ENCODE measurements at places on chromosomes 4 and X.

GRCh38 chrX:18210470-18210869 is 10.2 kb downstream of the BEND2 start:
- peak; percentile 7 for DNase-seq

DNA sequence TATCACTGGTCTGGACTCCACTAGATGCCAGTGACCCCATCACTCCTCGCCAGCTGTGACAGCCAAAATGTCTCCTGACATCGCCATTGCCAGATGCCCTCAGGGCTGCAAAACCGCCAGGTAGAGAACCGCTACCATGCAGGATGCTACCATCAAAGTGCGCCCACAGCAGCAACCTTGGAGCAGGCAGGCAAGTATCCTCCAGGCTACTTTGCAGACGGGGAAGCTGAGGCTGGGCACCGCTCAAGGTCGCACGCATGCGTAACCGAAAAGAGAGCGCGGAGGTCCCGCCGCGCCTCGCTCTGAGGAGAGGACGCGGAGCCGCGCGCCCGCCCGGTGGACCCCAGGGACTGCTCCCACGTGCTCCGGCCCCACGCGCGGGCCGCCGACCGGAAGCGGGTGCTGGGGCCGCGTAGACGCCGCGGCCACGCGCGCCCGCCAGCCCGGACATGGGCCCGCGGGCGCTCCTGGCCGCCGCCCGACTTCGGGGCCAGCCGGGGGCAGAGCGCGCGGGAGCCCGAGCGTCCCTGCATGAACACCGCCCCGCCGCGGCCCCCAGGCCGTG is at the start of gene STS:
Gene STS (plus strand): TSS at position 300 of the 565 bp plus-strand sequence. CDS start 105,488 bp downstream, outside the sequence.
- DNase-seq, result peak; percentile 54

- peak; percentile 43 for DNase-seq
Observed at GRCh38 chr4:158170691-158171561, 1.9 kb downstream of the GASK1B start.

- DNase-seq, result no peak
Observed at GRCh38 chr4:141247430-141247780, 26.7 kb downstream of the ZNF330 start.

DNA sequence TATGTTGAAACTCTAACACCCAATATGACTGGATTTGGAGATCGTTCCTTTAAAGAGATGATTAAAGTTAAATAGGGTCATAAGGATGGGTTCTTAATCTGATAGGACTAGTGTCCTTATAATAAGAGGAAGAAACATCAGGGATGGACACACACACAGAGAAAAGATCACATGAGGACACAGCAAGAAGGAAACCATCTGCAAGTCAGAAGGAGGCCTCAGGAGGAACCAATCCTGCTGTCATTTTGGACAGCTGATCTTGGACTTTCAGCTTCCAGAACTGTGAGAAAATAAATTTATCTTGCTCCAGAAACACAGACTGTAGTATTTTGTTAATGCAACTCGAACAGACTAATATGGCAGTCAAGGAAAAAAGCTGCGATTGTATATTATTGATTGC is 631.5 kb downstream of the PCDH7 start:
- no peak for DNase-seq

DNA sequence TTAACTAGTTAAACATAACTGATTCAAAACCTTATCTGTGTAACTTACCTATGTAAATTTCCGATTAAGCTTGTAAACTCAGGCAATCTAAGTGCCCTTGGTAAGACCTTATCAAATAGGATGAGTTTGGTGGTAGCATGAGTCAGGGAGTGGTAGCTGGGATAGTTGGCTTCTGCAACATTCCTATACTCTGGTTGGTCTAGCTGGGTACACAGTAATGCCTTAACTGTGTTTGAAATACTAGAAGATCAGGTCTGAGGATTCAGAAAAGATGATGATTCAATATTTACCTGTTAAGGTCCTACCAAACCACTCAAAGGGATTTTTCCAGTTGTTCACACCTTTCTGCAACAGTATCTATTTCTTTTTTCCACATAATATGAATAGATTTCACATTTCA is 5.3 kb downstream of the YIPF7 start:
- DNase-seq, result no peak

- DNase-seq, result no peak
Observed at GRCh38 chrX:122119361-122119760, 1064.7 kb upstream of the GRIA3 start.

DNA sequence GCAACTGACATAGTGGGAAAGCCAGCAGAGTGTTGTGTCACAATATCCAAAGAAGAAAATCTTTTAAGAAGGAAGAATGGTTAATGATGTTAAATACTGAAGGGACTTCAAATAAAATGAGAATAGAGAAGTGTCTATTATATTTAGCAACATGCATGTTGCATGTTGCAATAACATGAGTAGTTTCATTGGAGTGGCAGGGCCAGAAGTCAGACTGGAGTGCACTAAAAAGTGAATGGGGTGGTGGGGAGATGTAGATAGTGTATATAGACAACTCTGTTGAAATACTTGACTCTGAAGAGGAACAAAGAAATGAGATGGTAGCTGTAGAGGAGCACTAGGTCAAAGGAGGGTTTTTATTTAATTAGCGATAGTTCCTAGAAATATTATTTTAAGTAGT is 9.5 kb upstream of the AMMECR1 start:
- DNase-seq, result no peak

DNA sequence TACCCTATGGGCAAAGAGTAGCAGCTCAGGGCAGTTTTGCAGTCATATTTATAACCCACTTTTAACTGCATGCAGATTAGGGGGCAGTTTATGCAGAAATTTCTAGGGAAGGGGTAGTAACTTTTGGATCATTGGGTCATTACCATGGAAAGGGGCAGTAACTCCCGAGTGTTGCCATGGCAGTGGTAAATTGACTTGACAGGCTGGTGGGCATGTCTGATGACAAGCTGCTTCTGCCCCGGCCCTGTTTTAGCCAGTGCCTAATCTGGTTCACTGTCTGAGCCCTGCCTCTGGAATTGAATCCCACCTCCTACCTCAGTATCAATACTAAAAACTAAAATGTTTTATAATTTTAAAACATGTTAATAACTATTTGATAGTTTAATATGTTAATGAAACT is 362.1 kb upstream of the ATOH1 start:
- no peak for DNase-seq

DNA sequence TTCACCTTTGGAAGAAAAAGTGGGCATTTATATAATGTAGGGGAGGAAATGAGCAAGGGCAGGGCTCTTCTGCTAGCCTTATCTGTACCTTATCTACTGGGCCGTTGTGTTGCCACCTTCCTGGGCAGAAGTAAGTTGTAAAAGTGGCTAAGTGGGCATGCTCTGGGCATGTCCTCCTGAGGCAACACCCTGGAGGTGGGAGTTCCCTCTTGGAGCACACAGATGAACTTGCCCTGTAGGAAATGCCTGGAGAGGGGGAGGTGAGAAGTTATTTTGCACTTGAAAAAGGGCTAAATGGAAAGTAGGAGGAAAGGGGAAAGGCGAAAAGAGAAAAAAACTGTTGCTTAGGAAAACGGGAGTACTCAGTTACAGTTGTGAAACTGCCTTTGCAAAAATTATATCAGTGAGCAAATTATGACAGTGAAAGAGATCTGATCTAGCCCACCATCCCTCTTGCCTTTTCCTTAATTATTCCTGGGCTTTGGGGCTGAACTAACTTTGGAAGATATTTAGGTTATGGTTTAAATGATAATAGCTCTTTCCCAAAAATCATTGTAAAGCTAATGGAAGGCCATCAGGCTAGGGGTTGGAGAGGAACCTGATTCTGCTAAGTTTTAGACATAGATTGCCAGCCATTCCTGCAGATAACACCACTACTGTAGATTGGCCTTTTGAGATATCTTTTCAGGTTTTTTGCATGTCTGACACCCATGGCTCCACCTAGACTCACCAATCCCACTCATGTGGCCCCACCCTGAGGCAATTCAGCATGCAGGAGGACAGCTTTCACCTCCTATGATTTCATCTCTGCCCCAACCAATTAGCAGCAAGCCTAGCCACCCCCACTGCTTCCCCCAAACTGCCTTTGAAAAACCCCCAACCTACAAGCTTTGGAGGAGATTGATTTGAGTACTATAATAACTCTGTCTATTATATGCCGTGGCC is 20.5 kb upstream of the ZNF81 start:
- DNase-seq, result peak; percentile 22

DNA sequence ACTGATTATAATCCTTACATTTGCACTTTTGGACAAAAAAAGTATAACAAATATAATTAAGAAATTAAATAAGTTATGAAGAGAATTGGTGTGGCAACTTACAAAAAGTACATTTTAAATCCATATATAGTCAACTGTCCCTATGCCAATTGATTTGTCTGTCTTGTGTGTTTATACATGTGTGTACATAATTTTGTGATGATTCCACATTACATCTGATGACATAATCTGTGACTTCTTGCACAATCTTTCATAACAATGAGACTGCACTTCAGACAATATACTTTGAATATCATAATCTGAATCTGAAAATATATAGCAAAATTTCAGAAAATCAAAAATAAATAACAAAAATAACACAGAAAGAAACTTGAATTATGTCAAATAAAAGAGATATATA is 953.4 kb downstream of the FAT4 start:
- peak; percentile 8 for DNase-seq

GRCh38 chr4:19850909-19851308 is 400.8 kb upstream of the SLIT2 start:
- DNase-seq, result peak; percentile 22

DNA sequence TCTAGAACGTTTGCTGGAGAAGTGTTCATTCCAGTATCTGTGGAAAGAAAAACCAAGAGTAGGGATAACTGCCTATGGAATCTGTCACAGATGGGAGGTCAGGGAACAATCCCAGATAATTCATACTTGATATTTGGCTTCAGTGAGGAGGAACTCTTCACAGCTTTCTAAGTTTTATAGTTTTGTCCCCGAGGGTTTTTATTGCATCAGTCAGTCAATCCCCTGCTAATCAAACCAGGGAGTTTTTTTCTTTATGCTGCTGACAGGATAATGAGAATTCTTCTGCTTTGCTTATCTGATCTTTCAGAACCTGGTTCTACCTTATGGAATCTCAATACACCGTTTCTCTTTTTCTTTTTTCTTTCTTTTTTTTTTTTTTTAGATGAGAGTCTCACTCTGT is 633 bp upstream of the TRIML2 start:
- DNase-seq, result no peak

GRCh38 chrX:50386520-50386919 is 84.1 kb downstream of the DGKK start:
- DNase-seq, result no peak

DNA sequence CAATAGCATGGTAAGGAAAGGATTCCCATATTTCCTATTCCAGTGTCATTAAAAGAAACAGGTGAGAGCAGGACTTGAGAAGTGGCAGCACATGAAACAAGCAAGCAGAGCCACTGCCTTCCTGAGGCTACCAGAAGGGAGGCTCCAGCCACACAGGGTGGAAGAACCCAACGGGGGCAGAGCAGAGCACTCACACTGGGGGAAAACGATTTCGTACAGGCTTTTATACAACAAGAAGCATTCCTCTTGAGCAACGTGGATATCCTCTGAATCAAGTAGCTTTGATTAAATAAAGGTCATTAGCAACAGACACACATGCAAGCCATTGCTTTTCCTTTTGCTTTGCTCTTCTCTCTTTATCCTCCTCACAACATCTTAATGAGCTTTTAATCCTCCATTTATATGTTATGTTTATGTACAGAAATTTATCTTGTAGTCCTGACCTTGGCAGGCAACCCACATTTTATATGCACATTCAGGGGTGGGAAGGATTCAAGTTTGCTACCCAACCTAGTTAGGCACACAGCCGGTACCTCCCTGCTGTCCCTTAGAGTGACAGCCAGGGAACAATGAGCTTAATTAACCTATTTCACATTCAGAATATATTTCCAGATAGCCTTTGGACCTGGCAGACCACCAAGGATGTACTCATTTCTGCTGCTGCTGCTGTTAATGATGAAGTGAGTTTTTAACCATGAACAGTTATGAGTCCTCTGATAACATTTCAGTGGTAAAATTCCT is 202.1 kb downstream of the ARHGAP24 start:
- DNase-seq, result no peak

DNA sequence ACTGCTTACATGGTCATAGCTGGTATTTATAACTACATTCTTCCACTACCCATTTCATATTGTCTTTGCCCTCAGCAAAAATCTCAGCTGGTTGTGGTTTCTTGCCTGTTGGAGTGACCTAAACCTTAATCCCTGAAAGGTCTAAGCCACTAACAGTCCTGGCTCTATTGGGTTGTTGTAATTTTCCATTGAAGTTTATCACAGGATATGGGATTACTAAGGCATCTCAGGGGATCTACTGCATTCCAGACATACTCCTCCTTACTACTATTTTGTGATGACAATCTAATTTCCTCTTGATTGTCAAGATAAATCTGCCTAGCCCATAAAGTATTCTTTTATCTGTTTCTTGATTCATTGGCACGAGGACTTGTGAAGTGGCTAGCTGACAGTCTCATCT is 6.2 kb upstream of the OSTC start:
- DNase-seq, result peak; percentile 71

DNA sequence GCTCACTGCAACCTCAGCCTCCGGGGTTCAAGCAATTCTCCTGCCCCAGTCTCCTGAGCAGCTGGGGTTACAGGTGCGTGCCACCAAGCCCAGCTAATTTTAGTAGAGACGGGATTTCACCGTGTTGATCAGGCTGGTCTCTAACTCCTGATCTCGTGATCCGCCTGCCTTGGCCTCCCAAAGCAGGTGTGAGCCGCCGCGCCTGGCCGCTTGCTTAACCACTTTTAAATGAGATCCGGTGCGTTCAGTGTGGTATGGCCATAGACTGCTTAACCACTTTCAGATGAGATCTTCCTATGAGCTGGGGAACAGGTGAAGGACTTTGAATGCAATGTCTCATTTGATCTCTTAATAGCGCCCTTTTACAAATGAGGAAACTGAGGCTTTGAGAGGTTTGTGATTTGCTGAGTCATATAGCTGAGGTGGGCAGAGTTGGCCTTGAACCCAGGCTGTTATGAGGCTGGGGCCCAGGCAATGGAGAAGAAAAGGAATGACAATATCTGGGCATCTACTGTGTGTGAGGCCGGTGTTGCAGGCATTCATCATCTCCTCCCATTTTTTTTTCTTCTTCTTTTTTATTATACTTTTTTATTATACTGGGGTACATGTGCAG is 41.9 kb upstream of the NSG1 start:
- no peak for DNase-seq

GRCh38 chr4:137823007-137823406 is 290.7 kb upstream of the PCDH18 start:
- DNase-seq, result no peak

DNA sequence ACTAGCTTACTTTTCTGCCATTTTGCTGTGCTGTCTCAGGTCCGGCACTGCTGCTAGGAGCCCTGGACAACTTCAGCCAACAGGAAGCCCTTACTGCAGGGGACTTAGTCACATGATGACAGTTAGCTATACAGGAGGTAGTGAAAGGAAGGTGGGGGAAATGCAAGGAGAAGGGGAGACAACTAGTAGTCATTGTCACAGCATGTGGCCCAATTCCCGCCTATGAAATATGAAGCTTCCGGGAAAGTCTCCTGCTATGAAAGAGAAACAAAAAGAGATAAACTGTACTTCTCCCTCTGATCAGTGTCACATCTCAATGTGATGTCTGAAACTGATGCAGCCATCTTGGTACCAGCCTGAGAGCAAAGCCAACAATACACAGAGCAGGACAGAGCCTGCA is 71.6 kb downstream of the AMELX start:
- DNase-seq, result no peak

GRCh38 chrX:150465326-150465725 is 102.2 kb downstream of the MAMLD1 start:
- DNase-seq, result no peak

GRCh38 chrX:17359500-17359899 is 15.5 kb upstream of the NHS start:
- peak; percentile 13 for DNase-seq

All from GM03348 (cell line).